ENCODE measurements at places on chromosomes 7 and 10.

- no peak for DNase-seq
Measured at GRCh38 chr7:30117896-30118295, 16.9 kb upstream of the MTURN start.

GRCh38 chr7:25544254-25544653 lies 316.0 kb upstream of the NPVF start:
- no peak for DNase-seq

- no peak for DNase-seq
Measured at GRCh38 chr7:12583922-12584321, 13.4 kb downstream of the SCIN start.

DNA sequence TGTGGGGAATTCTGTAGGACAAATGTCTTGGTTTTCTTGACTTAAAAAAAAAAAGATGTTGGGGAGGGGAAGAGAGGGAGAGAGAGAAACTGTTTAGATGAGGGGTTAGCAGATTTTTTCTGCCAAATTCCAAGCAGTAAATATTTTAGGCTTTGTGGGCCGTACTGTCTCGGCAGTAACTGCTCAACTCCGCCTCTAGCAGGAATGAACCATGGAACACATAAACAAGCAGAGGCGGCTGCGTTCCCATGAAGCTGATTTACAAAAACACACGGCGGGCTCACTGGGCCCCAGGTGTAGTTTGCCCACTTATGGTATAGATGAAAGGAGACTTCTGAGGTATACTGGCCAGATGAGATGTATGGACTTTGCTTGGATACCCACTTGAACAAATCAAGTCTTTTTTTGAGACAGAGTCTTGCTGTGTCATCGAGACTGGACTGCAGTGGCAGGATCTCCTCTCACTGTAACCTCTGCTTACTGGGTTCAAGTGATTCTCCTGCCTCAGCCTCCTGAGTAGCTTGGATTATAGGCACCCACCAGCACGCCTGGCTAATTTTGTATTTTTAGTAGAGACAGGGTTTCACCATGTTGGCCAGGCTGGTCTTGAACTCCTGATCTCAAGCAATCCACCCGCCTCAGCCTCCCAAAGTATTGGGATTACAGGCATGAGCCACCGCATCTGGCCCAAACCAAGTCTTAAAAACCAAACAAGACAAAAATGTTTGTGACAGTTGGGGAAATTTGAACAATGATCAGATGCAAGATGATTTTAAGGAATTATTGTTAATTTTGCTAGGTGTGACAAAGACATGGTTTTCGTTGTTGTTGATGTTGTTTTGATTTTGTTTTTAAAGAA lies 9.7 kb upstream of the ADAMTS14 start:
- peak; percentile 37 for DNase-seq

- no peak for DNase-seq
Measured at GRCh38 chr10:58544135-58544534, 31.5 kb downstream of the BICC1 start.

DNA sequence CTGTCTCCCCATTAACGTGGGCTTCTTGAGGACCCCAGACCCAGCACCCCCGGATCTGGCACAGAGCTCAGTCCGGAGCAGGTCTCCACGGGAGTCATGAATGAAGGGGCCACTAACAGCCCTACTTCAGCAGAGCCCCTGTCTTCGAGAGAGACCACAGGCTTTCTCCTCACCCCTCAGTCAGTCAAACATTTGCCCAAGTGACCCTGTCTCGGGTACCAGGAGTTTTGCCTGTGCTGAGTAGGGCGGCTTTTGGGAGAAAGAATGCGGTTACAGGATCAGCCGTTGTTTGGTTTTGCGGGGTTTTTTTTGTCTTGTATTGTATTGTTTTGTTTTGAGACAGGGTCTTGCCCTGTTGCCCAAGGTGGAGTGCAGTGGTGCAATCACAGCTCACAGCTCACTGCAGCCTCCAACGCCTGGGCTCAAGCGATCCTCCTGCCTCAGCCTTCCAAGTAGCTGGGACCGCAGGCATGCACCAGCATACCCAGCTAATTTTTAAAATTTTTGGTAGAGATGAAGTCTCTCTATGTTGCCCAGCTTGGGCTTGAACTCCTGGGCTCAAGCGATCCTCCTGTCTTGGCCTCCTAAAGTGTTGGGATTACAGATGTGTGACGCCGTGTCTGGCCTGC lies 16.5 kb downstream of the ADAP1 start:
- DNase-seq = no peak

- DNase-seq = no peak
Measured at GRCh38 chr10:2282202-2282601, 544.9 kb upstream of the ADARB2 start.

DNA sequence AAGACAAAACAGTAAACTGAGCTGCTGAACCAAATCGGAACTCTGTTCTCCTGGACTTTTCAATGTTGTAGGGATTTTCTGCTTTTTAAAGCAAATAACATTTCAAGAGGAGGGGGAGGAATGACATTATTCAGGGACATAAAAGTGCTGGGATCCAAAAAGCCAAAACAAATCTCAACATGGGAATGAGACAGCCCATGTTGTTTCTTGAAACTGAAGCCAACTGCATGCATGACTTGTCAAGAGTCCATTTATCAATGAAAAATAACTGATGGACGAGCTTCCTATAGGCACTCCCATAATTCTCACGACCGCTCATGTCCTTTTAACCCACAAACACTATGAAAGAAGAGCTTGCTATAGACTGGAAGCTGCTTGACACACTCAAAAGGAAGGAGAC lies 27.8 kb downstream of the FAM53B start:
- no peak for DNase-seq

DNA sequence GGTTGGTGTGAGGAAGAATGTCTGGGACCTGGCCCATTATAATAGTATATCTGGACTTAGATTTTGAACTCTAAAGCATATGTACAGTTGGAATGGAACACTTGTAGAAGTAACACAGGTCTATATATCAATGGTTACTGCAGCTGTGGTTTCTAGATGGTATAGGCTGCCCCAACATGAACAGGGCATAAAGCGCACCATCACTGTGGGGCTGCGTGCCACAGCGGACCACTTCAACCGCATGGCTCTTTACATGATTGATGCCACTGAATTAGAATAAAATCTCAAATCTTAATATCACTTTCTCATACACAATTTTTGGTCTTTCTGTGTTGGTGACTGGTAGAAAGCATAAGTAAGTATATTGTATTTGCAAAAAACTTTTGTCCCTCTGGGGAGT lies 59.5 kb downstream of the KLRG2 start:
- DNase-seq = no peak

- DNase-seq = no peak
Measured at GRCh38 chr7:79787623-79788022, 334.2 kb upstream of the MAGI2 start.

DNA sequence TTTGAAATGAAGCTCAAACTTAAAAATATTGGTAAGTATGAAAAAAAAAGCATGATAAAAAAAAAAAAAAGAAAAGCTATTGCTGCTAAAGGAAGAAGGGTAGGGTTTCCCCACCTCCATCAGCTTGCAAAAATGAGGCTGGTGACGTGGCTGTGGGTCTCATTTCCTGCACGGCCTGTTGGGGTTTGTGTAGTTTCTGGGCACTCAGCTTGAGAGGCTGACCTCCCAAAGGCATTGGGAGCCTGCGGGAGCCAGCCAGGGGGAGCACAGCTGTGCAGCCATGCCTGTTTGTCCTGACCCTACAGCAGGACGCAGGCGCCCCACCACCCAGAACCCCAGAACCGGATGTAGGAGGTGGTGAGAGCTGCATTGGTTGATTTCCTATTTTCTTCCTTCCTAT lies 48.8 kb upstream of the CARD11 start:
- DNase-seq = peak; percentile 20

- no peak for DNase-seq
Measured at GRCh38 chr7:607938-608337, 88.3 kb upstream of the PDGFA start.

GRCh38 chr7:19928247-19928646 lies 154.8 kb upstream of the TMEM196 start:
- no peak for DNase-seq

DNA sequence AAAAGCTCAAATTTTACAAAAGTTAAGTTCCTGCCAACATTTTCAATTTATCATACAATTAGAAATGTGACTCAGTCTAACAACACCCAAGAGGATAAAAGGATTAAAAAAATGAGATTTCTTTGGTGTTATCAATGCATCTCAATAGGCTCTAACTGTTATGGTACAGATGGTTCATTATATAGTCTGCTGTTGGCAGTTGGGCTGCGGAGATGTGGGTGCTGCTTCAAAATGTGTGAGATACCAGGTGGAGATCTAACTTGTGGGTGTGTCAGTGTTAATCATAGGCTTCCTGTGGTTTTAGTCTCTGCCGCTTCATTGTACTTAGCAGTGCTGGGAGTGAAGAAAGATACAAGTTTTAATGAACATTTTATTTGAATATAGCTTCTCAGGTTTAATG lies 231.2 kb downstream of the EXOC4 start:
- no peak for DNase-seq

DNA sequence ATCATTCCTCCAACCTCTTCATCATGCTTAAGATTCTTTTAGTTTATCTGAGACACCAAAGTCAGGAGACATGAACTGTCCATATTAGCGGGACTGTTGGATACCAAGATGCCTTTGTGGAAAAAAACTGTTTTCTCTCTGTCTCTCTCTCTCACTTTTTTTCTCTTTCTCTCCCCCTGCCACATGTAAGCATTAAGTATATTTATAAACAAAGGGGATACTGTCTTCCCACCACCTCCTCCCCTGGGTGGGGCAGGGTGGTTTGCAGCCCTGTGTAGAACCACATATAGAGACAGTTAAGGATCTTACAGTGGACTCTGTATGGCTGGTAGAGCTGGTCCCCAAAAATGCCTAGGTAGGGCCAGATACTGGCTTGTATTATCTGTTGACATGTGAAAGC lies 101.3 kb downstream of the GLI3 start:
- DNase-seq = no peak

DNA sequence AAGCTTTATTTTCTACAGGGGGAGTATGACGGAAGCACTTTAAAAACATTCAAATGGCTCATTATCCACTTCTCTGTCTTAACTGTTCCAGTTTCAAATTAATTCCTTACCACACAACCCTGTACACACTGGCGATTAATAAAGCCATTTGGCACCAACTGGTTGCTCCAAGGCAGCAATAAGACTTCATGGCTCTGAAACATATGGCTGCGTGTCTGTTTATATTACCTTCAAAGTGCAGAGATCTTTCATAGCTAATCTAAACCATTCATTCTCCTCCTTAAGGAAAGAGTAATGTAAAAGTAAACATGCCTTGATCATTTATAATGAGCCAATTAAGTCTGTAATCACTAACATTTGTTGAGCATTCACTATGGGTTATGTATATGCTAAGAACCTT lies 325.7 kb downstream of the PARD3 start:
- DNase-seq = no peak

DNA sequence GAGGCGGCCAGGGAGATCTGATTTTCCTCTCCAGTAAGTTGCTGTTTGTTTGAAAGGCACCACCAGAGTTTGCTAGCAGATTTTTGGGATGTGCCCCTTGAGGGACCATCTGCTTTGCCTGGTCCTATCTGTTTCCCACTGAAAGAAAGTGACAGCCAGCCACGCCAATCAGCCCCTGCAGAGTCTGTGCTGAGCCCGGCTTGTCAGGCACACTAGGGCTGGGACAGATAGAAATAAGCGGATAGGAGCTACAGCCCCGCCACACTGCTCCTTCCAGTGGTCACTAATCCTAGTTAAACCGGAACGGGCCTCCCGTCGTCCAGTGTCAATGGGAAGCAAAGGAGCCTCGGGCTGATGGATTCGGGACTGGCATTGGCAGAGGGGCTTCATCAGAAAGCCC lies 161.9 kb upstream of the PRR15 start:
- DNase-seq = no peak

DNA sequence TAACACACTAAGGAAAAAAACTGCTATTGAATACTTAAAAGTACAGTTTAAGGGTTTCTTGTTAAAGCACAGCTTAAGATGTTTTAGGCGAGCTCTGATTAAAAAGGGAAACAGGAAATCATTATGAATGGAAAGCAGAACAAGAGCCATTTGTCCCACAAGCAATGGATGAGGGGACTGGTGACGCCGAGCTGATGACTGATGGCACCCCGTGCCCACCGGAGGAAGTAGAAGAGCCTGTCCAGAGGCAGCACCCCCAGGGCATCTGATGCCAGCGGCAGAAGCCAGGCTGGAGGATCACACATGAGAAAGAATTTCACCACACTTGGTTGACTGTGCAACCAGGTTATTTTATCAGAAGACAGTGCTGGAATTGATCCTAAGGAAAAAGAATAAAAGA lies 15.0 kb upstream of the INSIG1 start:
- no peak for DNase-seq

GRCh38 chr7:114783508-114783907 lies 138.4 kb upstream of the MDFIC start:
- DNase-seq = no peak

DNA sequence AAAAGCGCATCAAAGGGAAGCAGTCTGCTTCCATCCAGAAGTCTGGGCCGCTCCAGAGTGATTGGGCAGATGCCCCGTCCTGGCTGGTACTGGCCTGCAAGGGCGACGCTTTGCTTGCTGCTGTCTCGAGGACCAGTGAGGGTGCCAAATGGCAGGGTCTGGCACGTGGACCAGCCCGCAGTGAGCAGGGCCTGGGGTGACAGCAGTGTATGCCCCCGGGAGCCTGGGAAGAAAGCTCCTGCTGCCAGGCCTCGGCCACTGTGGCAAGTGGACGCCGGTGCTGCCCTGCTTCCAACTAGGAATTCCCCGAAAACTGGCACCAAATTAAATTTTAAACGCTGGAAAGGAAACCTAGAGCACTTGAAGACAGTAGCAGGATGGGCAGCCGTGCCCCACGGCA lies 357.0 kb upstream of the MKI67 start:
- DNase-seq = no peak

Measured in breast epithelium (tissue), 4 donors.